Stimulated activated CD4-positive, alpha-beta T cell treated with anti-CD3 and anti-CD28 coated beads, Interleukin-4, amount 100 ng/mL, for 4 hours (primary cell): ENCODE measurements at places on chromosomes 2 and 18.

GRCh38 chr2:230335461-230335863, 8.5 kb downstream of the SP140L start:
- no peak for DNase-seq

- no peak for DNase-seq
Measured at GRCh38 chr18:13627639-13628038, 98.7 kb downstream of the FAM210A start.

DNA sequence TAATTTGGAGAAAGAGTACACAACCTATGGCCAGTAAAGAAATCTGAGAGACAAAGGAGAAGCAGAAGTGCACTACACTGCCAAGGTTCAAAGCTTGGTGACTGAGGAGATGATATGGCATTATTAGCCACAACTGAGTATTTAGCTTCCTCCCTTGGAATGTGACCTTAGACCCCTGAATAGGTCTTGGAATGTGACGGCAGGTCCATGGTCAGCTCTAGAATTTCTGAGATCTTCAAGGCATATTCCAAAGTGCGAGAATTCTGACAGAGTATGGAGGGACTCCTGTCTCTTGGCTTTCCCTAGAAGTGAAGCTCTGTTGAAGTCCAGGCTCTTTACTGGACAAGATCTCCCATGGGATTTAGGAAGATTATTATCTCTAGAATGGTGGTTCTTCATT, 130.0 kb upstream of the FN1 start:
- no peak for DNase-seq

GRCh38 chr2:121598087-121598486, 51.2 kb downstream of the CLASP1 start:
- DNase-seq, result no peak

- DNase-seq, result no peak
Measured at GRCh38 chr2:188810586-188810985, 163.6 kb upstream of the COL3A1 start.

- no peak for DNase-seq
Measured at GRCh38 chr18:39713961-39714360, 2148.4 kb upstream of the CELF4 start.

DNA sequence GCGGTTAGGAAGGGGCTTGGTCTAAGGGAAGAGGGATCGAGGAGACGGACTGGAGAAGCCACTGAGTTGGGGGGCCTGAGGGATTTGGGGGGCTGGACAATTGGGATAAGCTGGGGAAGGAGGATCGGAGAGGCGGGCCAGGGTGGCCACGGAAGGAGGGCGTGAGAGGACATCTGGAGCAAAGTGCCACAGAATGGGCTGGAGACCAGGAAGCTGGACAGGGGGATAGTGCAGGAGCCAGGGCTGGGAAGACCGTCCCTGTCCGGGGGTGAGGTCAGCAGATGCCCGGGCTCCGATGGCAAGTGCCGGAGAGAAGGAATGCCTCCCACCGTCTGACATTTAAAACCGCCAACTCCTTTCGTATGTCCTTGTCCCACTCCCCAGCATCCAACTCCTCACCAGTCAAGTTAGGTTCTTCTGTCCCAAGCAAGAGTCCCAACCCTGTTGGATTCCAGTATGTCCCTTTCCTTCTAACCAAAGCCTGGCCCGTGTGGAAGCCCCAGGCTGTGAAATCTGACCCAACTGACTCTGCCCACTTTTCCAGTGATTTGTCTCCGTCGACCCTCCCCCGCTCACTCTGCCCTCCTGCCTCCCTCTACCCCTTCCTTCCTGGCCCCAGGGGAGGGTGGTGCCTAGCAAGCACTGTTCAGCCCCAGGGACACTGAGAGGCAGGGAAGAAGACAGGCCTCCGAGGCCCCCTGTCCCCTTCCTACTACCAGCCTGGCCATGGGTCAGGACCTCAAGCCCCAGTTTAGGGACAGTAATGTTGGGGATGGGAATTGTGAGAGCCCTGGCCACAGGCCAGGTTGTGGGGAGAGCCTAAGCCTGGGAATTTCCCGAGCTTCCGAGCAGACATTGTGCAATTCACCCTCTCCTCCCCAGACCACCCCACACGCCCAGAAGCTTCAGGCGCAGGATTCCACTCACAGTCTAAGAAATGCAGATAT, 31.5 kb upstream of the TMBIM1 start:
- no peak for DNase-seq

- no peak for DNase-seq
Measured at GRCh38 chr2:34545486-34546136, 946.5 kb upstream of the FAM98A start.

GRCh38 chr2:36355890-36356297, 316 bp downstream of the CRIM1 start:
- DNase-seq, result no peak

GRCh38 chr2:38148501-38148900, 72.5 kb upstream of the CYP1B1 start:
- no peak for DNase-seq

DNA sequence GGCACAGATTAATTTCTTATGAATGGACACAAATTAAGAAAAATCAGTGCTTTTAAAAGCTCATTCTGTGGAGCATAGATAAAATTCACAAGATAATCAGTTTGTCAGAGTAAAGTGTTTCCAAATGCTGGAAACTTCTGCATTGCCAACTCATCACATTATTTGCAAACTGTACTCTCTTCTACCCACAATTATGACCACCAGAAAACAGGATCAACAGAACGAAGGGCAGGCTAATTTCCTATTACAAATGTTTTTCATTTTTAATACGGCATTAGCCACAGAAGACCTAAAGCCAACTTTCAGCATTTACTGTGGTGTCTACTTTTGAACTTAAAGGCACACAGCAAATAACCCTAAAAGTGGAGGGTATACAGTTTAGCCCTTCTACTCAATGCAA, 6.0 kb downstream of the IRS1 start:
- no peak for DNase-seq

GRCh38 chr2:113245276-113245711, 33.4 kb downstream of the PAX8 start:
- DNase-seq, result no peak

GRCh38 chr2:49288902-49289700, 134.8 kb upstream of the FSHR start:
- no peak for DNase-seq

DNA sequence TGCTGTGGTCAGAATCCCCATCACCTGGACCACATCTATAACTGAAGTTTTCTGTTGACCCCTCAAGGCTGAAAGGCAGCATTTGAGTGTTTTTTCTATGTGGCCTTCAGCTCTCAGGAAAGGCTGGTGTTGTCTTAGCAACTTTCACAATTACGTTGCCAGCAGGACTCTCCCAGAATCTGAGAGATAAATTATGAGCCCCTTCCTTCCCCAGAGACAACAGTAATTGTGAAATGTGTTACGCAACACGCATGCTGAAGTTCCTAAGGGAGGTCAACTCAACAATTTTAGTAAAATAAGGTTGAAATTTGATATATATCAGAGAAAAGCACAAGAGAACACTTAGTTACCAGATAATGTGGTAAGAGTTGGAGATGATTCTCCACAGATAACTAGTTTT, 216.5 kb upstream of the SLC8A1 start:
- no peak for DNase-seq

DNA sequence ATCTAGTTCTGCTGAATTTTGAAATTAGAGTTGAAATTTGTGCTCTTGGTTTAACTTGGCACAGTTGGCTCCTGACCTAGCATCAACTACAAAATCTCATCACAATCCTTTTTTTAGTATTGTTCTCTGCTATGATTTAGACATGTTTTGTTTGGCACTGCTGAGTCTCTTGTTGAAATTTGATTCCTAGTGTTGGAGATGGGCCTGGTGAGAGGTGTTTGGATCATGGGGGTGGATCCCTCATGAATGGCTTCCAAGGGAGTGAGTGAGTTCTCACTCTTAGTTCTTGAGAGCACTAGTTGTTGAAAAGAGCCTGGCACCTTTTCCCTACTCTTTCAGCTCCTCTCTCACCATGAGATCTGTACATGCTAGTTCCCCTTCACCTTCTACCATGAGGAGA, 605.6 kb upstream of the SLC39A10 start:
- DNase-seq, result no peak

DNA sequence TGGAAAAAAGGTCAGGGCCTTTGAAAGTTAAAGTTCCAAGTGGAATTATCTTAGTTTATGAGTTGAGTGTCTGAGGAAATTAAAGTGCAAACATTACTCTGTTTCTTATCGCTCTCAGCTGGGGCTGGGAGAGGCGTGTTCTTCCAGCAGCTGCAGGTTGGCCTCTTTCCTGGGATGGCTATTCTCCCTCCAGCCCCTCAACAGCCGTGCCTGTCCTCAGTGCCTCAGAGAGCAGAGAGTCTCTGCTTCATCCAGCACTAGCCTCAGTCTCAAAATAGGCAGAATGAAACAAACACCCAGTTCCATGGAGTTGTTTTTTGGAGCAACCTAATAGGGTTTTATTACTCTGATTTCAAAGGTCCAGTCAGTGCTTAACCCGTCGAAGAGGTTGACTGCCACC, 298.1 kb downstream of the GALR1 start:
- DNase-seq, result no peak

GRCh38 chr2:63743170-63743981, 98.3 kb upstream of the UGP2 start:
- DNase-seq, result no peak

DNA sequence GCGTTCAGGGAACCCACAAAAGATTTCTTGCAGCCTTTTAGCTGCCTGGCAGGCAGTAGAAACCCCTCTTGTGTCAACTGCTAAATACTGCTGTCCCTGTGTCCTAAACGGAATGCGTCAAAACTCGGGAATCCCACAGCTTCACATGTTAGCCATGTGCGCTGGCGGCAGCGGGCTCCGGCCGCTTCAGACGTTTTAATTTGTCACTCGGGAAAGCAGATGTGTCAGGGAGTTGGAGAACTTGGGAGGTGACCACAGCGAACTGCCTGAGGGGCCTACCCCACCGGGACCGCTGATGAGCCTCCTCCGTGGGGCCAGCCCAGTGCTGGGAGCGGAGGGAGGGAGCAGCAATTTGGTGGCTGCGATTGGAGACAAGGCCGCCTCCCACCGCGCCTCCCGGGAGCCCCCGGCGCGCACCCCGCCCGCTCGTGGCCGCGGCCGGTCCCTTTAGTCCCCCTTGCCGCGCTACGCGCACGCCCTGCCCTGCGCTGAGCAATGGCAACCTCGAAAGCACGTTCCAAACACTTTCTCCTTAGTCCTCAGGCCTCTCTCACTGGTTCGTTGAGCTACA, 146.1 kb upstream of the SATB2 start:
- no peak for DNase-seq

DNA sequence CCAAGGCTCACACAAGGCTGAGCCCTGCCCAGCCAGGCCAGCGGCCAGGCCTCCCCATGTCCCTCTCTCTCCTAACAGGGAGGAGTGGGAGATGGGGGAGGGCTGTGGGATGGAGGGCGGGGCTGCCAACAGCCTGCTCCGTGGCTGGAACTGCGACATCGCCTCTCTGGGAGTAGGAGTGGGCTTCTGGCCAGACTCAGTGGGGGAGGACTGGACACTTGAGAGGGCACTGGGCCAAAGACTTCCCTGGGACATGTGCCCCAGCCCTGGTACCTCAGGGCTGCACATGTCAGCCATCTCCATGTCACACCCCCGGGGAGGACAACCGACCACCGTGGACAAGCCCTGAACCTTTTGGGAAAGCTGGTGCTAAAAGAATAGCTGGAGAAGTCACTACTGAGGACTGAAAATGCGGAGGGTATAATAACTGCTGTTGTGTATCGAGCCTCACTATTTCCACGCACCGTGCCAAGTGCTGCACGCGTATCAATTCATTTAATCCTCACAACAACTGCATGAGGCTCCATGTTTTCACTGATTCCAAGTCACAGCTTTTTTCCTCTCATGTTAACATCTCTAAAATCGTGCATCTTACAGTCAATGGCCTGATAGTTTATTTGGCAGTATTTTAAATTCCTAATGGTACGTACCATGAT, 127.3 kb downstream of the MSH2 start:
- DNase-seq, result no peak

GRCh38 chr18:3605486-3605952, 155.5 kb downstream of the TGIF1 start:
- DNase-seq, result no peak

GRCh38 chr2:170815311-170815710, 1.4 kb upstream of the GAD1 start:
- DNase-seq, result no peak

- DNase-seq, result no peak
Measured at GRCh38 chr2:122681626-122682025, 926.2 kb downstream of the TSN start.

GRCh38 chr2:107062173-107062572, 176.2 kb upstream of the ST6GAL2 start:
- DNase-seq, result no peak

GRCh38 chr18:61908661-61909060, 15.9 kb upstream of the RNF152 start:
- no peak for DNase-seq

GRCh38 chr2:188813315-188813714, 160.9 kb upstream of the COL3A1 start:
- no peak for DNase-seq

GRCh38 chr2:64793701-64794100, 140.0 kb upstream of the SERTAD2 start:
- DNase-seq, result no peak

DNA sequence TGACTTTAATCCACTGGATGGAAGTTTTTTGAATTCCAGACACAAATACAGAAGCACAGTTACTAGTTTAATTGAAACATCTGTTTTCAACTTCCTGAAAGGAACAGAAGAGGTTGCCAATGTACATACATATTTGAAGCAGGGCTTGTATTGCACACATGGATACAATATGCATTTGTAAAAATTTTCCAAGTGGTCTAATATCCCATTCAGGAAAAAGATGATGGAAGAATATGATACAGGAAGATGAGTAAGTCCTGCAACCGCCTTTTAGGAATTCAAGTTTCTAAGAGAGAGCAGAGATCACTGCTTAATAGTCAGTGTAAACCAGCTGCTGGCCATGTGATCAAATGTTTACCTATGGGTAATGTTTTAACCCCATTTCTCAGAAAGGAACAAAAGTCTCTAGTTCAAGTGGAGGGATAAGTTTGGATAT, 265.4 kb downstream of the TRIB2 start:
- DNase-seq, result no peak

DNA sequence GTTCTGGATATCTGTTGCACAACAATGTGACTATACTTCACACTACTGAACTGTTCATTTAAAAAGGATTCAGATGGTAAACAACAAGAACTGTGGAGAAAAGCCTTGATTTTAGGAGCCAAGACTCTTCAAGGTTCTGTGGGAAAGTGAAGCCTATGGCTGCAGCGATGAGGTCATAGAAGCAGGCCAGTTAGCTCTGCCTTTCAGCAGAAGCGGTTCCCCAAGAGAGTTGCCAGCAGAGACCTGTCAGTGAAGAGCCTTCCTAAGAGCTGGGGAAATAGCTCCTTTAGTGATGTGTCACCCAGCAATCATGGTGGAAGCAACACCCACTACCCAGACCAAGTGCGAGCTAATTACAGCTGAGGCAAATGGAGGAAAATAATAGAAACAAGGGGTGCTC, 346.5 kb upstream of the ETAA1 start:
- no peak for DNase-seq
